Fibroblast of skin of abdomen (primary cell): ENCODE measurements at places on chromosomes 6 and 20.

- DNase-seq, result peak; percentile 87
These were observed 17.7 kb downstream of the SNX9 start for GRCh38 chr6:157840776-157841175.

- no peak for DNase-seq
These were observed 101.3 kb downstream of the MTHFD1L start for GRCh38 chr6:150966786-150967185.

GRCh38 chr6:110282412-110282811, 75.7 kb downstream of the METTL24 start:
- no peak for DNase-seq

GRCh38 chr6:161436106-161436876, 162.4 kb upstream of the AGPAT4 start:
- DNase-seq, result no peak

GRCh38 chr6:48959251-48960060, 503.6 kb downstream of the MMUT start:
- no peak for DNase-seq

DNA sequence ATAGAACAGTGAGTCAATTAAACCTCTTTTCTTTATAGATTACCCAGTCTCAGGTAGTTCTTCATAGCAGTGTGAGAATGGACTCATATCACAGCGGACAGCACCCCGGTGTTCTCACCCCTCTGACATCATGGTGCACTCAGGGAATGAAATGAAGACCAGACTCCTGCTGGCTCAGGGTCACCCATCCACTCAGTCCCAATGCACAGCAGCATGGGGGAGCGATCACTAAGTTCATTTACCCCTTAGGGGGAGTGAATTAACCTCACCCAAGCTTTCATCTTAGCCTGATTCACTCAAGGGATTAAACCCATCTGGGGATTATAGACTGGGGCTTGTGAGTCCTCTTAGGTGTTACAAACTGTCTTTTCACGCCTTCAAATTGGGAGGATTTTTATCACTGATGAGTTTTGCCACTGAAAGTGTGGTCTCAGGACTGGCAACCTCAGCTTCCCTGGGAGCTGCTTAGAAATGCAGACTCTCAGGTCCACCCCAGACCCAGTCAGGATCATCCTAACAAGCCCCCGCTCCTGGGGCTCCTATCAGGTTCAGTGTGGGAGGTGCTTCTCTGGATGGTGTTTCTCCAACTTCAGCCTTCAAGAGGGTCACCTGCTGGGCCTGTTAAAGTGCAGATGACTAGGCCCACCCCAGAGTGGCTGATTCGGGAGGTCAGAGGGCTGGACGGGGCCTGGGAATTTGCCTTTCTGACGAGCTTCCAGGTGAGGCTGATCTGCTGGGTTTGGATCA, 44.3 kb upstream of the FRMD1 start:
- no peak for DNase-seq

DNA sequence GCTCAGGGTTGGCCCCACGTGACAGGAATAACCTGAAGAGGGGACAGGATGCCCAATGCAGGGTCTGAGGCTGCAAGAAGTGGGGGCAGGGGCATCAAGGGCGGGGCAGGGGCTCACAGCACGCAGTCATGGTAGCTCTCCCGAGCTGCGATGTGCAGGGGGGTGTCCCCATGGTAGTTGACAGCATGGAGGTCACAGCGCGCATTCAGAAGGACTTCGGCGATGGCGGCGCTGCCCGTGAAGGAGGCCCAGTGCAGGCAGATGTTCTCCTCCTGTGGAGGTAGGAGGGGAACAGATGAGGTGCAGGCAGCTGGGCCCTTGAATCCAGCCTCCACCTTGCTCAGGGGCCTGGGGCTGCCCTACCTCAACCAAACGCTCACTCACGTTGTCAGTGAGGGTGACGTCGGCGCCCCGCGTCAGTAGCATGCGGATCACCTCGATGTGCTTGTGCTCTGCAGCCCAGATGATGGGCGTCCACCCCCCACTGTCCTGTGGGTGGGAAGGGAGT, 5.8 kb upstream of the SLC44A4 start:
- DNase-seq, result no peak

- no peak for DNase-seq
These were observed 13.2 kb upstream of the ARMC12 start for GRCh38 chr6:35723587-35723986.

DNA sequence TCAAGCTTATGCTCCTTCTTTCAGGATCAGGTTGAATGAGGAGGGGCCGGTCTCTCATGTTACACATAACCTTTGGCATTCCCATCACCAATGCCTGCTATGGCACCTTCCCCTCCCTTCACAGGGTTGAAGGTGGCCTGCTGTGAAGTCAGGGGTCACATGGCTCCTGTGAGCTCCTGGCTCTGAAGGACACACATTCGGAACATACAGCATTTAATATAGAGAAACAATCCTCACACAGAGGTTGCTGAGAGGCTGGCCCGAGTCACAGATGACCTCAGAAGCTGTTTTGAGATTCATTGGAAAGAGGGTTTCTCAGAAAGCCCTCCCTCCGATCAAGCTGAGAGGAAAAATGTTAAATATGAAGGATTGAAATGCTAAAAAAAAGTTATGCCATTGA, 82.1 kb downstream of the PSMG4 start:
- peak; percentile 51 for DNase-seq

- DNase-seq, result peak; percentile 89
These were observed 8.4 kb downstream of the TPBG start for GRCh38 chr6:82371799-82372546.

GRCh38 chr6:44489910-44490604, 102.6 kb downstream of the CDC5L start:
- peak; percentile 98 for DNase-seq

GRCh38 chr6:81772741-81773140, 20.3 kb upstream of the TENT5A start:
- DNase-seq, result peak; percentile 68

DNA sequence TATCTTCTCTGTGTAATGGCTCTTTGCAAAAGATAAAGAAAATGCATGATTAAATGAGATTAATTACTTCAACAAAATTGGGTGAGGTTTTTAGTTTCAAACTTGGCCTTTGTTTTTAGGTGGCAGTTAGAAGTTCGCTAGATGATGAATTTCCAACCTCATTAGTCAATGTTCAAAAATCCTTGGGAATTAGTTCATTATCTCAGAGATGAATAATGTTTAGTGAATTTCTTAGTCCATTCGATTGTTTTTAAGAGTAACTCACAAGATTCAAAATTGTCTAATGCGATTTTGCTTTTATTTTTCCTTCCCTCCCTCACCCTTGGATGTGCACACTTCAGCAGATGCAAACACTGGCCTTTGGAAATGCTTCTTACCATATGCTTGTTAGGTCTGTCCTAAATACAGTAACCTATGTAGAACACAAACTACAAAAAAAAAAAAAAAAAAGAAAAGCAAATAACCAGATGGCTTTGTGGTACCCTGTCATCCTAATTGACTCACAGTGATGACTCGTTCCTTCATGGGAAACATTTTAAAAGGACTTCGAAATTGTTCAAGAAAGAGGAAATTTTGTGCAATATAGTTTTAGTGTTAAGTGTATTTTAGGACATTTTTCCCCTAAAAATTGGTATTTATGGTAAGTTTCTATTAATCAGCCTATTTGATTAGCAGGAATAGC, 66.7 kb downstream of the FAM229B start:
- DNase-seq, result peak; percentile 81

- DNase-seq, result peak; percentile 37
These were observed 93.5 kb downstream of the MAP3K7 start for GRCh38 chr6:90493332-90493731.

- DNase-seq, result no peak
These were observed 16.8 kb upstream of the NAA20 start for GRCh38 chr20:20000211-20000968.

DNA sequence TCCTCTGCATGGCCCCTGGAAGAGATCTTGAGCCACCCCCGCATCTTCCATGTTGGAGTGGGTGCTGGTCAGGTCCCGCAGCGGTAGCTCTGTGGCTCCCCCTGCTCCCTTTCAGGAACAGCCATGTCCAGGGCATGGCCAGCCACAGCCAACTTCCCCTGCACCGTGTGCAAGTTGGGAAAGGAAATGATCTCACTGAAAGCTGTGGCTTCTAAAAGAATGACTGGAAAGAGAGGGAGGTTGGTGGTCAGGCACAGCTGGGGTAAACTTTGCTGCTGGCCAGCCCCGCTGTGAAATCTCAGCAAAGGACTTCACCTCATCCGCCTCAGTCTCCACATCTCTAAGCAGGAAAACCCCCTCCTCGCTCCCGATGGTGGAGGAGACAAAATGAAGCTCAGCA, 153.6 kb upstream of the CST7 start:
- DNase-seq, result peak; percentile 33

GRCh38 chr6:112879920-112880413, 532.8 kb downstream of the RFPL4B start:
- DNase-seq, result peak; percentile 53

GRCh38 chr6:43770372-43771209, 580 bp downstream of the VEGFA start:
- DNase-seq, result no peak

DNA sequence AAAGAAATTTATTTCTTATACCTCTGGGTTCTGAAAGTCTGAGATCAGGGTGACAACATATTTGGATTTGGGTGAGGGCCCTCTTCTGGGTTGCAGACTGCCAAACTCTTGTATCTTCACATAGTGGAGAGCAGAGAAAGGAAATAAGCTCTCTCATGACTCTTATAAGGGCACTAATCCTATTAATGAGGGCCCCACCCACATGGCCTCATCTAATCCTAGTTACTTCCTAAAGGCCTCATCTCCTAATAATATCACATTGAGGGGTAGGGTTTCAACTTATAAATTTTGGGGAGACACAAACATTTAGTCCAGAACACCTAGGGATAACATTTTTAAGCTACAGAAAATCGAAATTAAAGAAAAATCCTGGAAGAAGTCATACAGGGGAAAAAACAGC, 5.1 kb upstream of the ZNF391 start:
- no peak for DNase-seq

- no peak for DNase-seq
These were observed 1.1 kb upstream of the SLC2A10 start for GRCh38 chr20:46708172-46708860.

DNA sequence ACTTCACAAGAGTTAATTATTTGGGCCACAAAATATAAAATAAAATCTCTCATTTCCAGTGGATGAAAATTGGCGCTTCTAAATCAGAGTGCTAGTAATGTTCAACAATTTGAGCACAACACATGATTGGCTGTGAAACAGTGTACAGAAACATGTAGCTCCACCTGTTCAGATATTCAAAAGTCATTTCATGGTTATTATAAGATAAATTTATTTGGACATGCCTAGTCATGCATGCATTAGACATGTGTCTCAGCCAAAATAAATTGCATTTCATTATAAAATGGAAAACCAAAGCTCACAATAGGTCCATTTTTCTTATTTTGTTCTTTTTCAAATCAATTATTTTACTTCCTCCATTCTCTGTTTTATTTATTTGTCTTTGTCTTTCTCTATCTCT, 374.8 kb downstream of the LMBRD1 start:
- no peak for DNase-seq

DNA sequence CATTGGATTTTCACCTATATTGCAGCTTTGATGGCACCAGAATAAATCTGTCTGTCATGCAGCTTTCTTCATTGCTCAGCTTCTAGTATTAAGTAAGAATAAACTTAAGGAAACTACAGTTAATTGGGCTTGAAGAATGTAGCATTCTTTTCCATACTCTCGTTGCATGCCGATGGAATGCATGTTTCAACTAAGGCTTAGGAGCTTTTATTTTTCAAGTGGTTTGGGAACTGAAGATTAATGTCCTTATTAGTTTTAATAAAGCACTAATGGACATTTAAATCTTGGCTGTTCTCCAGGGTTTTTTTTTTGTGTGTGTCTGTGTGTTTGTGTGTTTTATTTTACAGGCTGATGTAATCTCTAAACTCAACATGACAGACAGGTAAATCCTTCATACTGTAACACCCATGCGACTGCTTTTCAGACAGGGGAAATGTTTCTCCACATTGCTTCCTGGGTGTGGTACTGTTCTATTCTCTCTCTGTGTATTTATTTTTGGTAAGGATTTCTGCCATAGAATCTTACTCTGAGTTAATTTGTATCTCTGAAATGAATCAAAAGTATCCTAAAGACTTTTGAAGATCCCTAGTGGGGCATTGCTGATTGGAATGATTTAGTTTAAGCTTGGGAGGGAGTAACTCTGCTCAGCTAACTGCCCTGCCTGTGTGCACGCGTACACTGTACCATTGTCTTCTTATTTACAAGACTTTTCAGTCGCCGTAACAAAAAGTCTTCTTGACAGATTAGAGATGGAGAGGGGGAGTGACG, 38.0 kb downstream of the SLC9A8 start:
- DNase-seq, result no peak

DNA sequence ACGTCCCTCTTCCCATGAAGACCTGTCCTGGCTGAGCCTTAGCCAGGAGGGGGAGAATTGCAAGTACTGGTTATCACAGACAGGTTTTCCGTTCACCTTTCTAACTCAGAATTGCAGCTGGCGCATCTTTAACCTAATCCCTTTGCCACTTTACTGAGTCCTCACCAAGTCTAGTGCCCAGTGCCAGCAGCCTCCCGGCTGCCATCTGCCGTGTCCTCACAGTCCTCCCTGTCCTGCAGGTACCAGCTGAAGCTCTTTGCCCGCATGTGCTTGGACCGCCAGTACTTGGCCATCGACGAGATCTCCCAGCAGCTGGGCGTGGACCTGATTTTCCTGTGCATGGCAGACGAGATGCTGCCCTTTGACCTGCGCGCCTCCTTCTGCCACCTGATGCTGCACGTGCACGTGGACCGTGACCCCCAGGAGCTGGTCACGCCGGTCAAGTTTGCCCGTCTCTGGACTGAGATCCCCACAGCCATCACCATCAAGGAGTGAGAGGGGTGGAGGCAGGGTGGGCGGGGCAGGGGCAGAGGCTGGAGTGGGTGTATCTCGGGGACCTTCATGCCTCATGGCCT, 41.3 kb downstream of the UQCC2 start:
- no peak for DNase-seq

DNA sequence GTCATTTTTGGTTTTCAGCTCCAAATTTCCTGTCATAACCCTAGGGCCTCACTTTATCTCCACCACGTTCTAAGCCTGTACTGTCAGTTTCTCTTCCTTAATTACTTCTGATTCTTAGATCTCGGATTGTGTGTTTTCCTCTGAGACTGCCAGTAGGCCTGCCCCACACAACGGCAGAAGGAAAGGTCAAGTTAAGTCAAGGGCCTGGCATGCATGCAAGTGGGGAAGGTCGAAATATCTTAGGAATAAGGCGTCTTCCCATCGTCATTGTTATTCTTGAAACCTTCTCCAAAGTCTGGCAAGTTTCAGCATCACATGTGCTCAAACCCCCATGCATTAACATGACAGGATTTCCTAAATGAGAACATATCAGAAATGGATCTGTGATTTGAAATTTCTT, 203.5 kb upstream of the TSHZ2 start:
- no peak for DNase-seq

GRCh38 chr6:16339265-16339587, 100.8 kb downstream of the GMPR start:
- DNase-seq, result no peak

- DNase-seq, result no peak
These were observed 793 bp downstream of the GMPR start for GRCh38 chr6:16238963-16239797.
